ENCODE measurements at places on chromosomes 11 and 22.

GRCh38 chr11:78423241-78423640 lies 5.6 kb upstream of the GAB2 start:
- DNase-seq = no peak

- no peak for DNase-seq
Measured at GRCh38 chr11:11894486-11894885, 52.7 kb downstream of the USP47 start.

DNA sequence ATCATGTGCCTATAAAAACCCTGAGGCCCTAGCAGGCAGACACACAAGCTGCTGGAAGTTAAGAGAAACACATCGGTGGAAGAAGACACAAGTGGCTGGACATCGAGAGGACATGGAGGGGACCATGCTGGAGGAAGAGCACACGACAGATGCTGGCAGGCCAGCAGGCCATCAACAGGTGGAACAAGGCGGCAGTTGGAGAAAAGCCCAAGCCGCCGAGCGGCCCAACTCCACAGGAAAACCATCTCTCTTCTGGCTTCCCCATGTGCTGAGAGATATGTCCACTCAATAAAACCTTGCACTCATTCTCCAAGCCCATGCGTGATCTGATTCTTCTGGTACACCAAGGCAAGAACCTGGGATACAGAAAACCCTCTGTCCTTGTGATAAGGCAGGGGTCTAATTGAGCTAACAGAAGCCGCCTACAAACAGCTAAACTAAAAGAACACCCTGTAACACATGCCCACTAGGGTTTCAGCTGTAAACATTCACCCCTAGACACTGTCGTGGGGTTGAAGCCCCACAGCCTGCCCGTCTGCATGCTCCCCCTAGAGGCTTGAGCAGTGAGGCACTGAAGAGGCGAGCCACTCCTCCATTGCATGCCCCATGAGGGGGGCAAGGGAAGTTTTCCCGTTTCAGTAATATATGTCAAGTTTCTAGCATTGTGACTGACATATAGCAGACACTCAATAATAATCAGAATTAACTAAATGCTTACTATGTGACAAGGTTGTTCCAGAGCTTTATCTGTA lies 39.0 kb upstream of the MMP20 start:
- no peak for DNase-seq

DNA sequence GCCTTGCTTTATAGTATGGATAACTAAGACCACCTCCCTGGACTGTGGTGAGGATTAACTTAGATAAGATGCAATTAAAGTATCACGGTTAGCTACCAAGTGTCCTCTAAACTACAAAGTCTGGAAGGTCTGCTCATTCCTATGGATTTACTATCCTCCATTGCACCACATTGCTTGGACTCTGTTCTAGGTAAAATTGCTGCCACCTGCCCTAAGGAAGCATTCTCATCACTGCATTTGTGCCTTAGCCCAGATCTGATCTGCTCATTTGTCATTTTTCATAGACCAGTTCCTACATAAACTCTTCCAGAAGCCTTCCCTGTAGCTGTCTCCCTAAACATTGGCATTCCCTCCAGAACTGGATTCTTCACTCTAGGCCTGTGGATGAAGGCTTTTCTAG lies 380.0 kb downstream of the INSC start:
- DNase-seq = no peak

DNA sequence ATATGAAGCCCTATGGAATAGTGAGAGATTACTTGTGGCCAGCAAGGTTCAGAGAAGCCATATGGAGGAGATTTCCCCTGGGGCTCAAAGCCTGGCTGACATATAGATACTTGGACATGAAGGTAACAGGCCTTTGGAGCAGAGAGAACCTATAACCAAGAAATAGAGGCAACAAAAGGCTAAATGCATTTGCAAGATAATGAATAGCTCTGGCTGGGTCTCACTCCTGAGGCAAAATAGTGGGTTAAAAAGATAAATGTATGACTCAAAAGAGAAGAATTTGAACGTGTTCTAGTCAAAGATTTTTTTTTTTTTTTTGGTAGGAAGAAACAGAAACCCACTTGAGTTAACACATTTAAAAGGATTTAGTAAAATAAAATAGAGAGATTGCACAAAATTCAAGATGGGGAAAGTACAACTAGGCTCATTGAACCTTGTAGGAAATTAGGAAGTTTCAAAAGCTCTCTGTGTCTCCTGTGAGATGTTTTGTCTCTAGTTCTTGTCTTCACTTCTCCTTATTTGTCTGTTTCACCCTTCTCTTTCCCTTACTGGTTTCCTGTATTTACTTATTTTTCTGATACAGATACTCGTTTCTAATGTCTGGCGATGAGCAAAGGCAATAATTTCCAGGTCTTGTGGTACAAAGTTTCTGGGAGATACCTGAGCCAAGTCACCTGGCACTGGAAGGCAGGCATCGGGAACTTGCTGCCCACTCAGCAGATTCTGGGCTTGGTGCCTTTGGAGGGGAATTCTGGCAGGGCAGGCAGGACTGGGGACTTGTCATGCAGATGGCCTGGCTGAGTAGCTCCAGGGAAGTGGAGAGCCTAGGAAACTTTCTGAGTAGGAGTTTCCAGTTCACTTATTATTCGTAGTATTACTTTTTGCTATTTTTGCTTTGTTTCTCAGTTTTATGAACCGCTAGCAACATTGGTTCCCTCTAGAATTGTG lies 49.2 kb upstream of the SESN3 start:
- DNase-seq = no peak

DNA sequence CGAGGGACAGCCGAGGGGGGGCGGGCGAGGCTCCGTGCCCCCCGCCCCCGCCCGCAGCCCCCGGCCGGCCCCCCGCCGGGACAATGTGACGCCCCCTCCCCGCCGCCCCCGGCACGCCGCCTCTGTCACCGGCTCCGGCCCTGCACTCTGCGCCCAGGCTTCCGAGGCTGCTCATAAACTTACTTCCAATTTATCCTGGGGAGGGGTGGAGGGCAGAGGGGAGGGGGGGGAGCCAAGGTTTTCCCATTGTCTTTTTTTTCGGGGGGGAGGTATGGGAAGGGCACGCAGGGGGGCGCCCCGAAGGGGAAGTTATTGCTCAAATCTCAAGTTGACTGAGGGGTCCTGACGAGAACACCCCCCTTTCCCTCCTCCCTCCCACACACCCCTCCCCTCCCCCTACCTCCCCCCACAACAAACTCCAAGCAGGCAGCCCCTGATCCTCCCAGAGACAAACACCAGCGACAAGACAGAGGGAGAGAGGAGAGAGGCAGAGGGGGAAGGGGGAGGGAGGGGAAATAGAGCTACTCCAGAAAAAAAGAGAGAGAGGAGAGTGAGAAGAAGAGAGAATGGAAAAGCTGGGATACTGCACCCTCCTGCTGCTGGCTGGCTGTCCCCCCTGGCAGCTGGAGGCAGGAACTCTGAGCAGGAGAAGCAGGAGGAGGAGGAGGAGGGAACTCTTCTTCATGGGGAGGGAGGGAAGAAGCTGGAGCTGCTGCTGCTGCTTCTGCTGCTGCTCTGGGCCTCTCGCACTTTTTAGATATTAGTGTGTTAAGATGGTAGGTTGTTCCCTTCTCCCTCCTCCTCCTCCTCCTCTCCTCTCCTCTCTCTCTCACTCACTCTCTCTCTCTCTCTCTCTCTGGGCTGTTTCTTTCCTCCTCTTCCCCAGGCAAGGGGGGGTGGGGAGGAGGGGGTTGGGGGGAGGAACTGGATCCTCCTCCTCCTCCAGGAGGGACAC lies 631 bp downstream of the PHF21A start:
- peak; percentile 24 for DNase-seq

DNA sequence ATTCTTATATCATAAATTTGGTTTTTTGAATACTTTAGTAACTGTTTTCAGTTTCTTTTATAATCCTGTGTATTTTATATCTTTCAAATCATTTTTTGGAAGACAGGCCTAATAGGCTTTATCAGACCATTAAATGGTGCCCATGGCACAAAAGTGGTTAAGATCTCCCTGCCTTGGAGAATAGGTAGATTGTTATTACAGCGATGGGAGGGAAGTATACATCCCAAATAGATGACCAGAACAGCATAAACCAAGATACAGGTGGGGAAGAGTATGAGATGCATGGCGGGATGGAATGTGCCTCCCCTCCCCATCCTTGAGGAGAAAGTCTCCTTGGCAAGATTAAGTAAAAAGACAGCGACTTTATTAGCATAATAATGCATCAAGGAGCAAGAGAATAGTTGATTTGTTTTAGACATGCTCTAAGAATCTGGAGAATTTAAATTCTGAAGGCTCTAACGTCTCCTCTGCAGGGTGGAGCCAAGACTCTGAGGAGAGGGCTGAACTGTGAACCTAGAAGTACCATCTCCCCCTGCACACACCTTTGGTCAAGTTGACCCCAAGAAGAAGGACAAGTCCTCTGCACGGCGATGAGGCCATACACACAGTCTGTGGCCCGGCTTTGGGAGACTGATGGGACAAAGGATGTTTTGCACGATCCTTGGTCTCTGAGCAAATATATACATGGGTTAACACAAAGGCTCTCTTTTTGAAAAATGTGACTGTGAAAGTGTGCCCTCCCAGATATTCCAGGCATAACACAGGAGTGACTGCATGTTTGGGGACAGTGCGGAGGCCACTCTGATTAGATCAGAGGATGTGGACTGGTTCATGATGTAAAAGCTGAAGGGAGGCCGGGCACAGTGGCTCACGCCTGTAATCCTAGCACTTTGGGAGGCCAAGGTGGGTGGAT lies 61.1 kb upstream of the SLC35C1 start:
- DNase-seq = no peak

- DNase-seq = peak; percentile 55
Measured at GRCh38 chr11:73760135-73760678, 667 bp downstream of the RAB6A start.

GRCh38 chr11:116073854-116074837 lies 569.9 kb upstream of the CADM1 start:
- no peak for DNase-seq

GRCh38 chr11:27300974-27301373 lies 62.0 kb downstream of the CCDC34 start:
- DNase-seq = no peak
